ENCODE measurements at places on chromosomes 3 and 15.
A peak's percentile ranks its signal among the peaks of the same experiment; 100 is the strongest.

DNA sequence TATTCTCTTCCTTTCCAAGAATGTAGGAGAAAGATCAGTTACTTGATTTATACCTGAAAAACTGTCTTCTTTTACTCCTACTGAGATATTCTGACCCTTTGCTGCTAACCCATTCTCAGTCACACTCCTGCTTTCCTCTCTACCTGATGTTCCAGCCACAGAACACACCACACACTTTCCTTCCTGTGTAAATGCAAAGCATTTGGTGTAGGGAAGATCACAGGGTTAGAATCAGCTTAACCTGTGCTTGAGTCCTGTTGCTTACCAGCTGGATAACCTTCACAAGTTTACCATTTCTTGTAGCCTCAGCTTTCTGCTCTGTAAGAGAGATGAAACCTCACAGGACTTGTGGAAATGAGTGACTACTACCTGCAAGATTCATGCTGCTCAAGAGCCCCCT is 489.8 kb upstream of the GOLIM4 start:
- DNase-seq = no peak

DNA sequence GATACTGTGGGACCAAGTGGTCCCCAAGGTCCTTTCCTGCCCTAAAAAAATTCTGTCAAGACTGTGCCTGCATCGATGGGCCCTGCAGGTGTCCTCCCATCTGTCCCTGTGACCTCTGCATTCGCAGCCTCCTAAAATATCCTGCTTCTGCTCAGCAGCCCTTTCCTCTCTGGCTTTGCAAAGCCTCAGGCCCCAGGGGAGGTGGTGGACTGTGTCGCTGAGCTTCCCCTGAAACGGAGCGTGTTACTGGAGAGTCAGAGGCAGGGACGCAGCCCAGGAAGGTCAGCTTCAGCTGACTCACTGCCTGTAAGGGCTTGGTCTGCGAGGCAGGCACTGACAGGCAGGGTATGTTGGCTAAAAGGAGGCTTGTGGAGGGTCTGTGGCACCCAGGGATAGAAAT is 110.0 kb downstream of the RAB11A start:
- no peak for DNase-seq

GRCh38 chr3:33030802-33031201 is 66.1 kb downstream of the GLB1 start:
- peak; percentile 38 for DNase-seq

GRCh38 chr3:54358316-54358715 is 236.0 kb downstream of the CACNA2D3 start:
- DNase-seq = no peak

GRCh38 chr15:67013696-67014095 is 51.7 kb upstream of the SMAD3 start:
- DNase-seq = no peak

DNA sequence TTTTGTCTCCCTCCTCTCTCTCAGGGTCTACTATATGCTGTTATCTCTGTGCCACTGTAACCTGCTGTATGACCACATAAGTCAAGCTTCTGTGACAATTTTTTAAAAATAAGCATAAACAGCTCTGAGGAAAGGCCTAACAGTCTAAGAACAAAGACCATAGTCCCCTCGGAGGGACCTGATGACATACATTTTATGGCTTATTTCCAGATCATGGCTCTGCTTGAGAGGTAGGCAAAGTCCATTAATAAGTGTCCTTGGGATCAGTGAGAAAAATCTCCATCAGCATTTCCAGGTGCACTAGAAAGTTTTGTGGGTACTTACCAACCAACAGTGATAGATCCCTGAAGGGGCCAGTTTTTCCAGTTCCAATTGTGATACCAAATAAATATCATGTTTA is 123.8 kb downstream of the TNIK start:
- DNase-seq = no peak

DNA sequence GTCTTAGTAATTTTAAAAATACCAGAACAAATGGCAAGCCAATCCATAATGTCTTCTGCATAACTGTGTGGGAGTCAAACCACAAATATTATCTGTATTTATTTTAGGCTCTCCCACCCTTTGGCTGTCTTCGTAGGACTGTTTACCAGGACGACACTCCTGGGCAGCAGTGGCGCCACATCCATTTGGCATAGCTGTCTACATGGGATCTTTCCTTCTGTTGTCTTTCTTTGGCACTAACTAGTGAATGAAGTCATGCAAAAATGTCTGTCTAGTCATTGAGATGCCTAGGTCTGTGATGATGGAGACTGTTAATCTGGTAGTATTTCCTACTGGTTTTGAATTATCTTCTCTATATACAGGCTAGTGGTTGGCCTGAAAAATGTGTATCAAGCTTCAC is 54.0 kb upstream of the CHMP2B start:
- no peak for DNase-seq

- no peak for DNase-seq
Observed at GRCh38 chr3:183592821-183593220, 37.3 kb upstream of the KLHL6 start.

DNA sequence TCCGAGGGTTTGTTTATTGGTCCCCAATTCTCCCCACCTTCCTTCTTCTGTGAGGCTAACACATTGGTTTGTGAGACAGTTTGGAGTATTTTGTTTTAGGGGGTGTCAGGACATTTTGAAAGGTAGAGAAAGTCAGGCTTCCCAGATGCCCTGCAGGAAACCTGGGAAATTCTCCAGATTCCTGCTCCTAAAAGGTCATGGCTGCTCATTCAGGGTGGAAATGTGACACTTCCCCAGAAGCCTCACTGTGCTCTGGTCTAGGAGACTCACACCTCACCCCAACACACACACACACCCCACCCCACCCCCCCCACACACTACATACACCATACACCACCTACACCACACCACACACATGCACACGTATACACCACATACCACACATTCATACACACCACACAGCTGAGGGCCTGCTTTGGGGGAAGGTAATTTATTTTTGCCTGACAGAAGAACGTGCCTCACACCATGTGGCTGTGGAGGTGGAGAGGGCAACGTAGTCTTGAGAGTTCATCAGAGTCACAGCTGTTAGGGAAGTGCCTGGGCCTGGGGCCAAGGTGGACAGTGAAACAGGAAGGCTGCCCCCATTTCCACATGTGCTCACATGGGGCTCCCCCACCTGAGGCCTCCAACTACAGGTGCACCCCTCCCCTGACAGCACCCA is 40.4 kb upstream of the LIMD1 start:
- DNase-seq = no peak

DNA sequence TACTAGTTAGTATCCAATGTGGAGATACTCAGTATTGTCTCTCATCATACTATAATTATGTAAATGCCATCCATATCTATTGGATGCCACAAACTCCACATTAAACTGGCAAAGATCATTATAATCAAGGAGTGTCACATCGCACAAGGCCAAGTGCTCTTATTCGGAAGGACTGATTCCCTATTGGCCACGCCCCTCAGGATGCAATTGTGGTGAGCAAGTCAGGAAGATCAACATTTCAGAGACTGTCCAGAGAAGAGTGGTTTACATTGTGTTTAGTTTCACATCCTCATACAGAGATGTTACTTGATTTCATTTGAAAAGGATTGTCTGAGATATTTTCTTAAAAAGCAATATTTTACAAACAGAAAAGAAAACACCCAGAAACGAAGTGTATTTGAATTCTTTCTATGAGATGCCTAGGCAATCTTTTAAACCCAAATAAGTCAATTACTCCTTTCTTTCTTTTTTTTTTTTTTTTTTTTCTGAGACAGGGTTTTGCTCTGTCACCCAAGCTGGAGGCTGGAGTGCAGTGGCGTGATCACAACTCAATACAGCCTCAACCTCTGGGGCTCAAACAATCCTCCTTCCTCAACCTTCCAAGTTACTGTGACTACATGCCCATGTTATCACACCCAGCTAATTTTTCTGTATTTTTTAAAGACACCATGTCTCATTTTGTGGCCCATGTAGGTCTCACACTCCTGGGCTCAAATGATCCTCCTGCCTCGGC is 369.1 kb downstream of the RBMS3 start:
- no peak for DNase-seq

DNA sequence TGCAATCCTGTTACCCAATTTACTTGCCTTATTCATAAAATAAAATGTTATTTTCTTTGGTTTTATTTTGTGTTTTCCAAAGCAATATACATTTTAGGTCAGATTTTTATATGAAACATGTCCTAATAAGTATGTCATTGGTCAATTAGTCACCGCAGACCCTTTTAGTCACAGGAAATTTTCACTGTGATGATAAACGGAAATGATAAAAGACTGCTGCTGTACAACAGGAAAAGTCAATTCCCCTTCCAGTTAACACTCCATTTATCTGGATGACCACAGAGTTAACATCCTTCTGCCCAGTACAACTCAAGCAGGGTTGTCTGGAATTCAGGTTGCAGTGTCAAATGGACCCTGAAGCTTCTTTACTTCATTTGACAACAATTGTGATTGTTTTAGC is 175.2 kb downstream of the LSAMP start:
- no peak for DNase-seq

DNA sequence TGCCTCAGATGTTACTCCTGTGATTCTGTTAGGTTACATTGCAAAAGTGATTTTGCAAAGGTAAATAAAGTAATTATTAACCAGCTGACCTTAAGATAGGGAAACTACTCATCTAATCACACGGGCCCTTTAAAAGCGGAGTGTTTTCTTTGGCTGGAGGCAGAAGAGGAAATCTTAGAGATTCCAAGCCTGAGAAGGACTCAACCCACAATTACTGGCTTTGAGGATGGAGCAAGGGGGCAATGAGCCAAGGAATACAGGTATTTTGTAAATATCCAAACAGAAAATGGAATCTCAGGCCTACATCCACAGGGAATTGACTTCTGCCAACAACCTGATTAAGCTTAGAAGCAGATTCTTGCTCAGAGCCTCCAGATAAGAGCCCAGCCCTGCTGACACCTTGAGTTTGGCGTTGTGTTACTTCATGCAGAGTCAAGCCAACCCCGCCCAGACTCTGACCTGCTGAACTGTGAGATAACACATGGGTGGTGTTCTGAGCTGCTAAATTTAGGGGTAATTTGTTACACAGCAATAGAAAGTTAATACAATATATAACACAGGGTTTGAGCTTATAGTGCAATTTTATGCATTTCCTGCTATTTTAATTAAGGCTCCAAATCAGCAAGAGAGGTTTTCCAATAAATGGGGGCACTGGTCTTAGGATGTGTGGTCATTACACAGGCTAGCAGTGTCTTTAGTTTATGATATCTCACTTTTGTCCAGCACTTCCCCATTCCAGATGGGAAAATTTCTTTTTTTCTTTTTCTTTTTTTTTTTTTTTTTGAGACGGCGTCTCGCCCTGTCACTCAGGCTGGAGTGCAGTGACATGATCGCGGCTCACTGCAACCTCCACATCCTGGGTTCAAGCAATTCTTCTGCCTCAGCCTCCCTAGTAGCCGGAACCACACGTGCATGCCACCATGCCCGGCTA is 19.5 kb downstream of the NFKBIZ start:
- DNase-seq = no peak

DNA sequence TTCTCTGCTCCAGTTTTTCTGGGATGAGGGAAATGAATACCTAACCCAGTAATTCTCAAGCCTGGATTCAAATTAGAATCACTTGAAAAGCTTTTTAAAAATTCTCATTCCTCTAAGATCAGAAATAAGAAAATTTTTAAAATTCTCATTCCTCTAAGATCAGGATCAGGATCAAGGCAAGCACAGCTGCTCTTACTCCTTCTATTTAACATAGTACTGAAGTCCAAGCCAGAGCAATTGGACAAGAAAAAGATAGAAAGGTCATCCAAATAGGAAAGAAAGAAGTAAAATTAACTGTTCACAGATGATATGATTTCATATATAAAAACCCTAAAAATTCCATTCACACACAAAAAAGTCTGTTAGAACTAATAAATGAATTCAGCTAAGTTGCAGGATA is 24.2 kb upstream of the CLRN1 start:
- no peak for DNase-seq

GRCh38 chr3:191378142-191378812 is 48.0 kb upstream of the UTS2B start:
- DNase-seq = no peak

DNA sequence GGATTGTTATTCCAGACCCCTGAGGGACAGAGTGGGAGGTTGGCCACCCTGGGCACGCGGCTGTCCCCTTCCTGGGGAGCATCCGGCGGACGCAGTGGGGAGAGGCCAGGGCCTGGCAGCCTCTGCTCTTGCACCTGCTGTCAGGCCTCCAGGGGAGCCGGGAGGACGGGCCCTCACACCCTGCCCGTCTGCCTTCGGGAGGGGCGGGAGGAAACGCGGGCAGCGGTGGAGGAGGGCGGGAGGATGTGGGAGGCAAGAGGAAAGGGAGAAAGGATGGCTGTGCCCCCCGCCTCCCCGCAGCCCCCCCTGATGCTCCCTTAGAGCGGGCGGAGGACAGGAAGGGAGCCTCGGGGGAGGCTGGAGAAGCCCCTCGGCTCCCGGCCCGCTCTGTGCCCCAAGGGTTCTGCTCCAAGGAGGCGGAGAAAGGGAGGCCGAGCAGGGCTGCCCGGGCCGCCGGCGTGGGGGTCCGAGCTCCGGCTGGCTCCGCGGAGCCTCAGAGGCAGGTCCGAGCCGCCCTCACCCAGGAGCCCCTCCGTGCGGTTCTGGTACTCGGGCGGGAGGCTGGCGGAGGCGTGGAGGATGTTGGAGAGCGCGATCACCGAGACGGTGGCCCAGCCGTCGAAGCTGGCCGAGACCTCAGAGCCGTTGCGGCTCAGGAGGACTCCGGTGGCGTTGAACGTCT is 40.9 kb downstream of the MUC20 start:
- no peak for DNase-seq

DNA sequence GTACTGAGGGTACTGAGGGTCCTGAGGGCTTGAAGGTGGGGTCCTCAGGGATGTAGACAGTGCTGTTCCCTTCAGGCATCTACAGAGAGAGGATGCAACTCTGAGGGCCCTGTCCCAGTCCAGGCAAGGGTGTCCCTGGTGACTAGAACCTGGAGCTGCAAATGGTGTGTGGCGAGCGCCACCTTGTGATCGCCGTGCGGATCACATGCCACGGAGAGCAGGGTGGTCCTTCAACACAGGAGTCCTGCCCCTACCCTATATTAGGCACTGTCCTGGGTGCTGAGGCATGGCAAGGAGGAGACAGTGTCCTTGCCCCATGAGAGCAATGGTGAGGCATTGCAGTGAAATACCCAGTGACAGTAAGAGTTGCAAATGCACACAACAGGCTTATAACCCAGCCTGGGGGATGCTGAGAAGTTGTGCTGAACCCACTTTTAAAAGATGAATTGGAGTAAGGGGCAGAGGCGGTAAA is 23.6 kb downstream of the RHCG start:
- peak; percentile 37 for DNase-seq

Data from stimulated activated CD8-positive, alpha-beta memory T cell treated with anti-CD3 and anti-CD28 coated beads, Interleukin-15, amount 100 ng/mL, for 48 hours (primary cell).